ENCODE measurements at places on chromosomes 1 and 21.

DNA sequence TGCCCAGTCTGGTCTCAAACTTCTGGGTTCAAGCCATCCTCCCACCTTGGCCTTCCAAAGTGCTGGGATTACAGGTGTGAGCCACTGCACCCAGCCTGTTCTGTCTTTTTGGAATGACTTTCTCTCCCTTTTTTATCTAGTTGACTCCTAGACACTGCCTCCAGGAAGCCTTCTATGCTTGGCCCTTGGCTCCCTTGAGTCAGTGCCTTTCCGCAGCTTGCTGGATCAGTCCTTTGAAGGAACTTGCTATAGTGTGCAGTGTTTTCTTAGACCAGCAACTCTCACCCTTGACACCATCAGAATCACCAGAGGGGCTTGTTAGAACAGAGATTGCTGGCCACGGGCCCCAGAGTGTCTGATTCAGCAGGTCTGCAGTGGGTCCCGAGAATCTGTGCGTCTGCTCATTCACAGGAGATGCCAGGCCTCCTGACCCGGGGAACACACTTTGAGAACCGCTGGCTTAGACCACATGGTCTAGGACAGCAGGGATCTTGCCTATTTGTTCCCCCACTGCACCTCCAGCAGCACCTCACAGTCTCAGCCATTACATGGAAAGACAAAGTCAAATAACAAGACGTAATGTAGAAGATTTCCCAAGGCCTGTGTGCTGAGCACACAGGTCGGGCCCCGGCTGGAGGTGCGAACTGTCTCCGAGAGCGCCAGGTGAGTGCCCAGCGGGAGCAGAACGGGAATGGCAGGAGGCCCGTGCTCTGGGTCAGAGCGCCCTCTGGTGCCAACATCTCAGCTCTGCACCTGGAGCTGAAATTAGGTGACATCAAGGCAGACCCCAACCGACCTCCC is 27.4 kb upstream of the CTPS1 start:
- peak; percentile 52 for DNase-seq

DNA sequence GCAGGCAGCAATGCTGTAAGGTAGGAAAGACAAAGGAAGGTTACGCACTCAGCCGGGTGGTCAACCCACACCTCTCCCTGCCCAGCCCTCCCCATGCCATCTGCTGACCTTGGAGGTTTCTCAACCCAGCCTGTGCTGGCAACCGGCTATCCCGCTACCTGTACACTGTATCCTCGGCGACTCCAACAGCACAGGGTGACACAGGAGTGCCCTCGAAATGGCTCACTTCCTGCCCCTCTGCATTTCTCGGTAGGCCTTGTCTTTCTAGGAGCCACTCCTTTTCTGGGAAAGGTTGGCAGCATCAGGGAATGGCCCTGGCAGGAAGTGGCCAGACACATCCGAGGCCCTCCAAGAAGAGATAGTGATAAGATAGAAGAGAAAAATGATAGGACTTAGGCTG is 124.0 kb downstream of the PROX1 start:
- DNase-seq = no peak

GRCh38 chr1:22850681-22851080 is 122.0 kb downstream of the LACTBL1 start:
- peak; percentile 58 for DNase-seq

- peak; percentile 2 for DNase-seq
Observed at GRCh38 chr1:189859385-189859977, 618.2 kb downstream of the BRINP3 start.

DNA sequence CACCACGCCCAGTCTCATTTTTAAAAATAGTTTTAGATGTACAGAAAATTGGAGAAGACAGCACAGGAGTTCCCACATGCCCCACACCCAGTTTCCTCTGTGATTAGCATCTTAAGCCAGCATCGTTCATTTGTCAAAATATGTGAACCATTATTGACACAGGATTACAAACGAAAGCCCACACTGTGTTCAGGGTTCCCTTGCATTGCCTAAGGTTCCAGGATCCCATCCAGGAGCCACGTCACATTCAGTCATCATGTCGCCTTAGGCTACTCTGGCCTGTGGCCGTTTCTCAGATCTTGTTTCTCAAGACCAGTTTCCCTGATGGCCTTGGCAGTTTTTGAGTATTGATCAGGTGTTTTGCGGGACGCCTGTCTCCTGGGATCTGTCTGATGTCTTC is 34.7 kb upstream of the TNFRSF1B start:
- peak; percentile 72 for DNase-seq

DNA sequence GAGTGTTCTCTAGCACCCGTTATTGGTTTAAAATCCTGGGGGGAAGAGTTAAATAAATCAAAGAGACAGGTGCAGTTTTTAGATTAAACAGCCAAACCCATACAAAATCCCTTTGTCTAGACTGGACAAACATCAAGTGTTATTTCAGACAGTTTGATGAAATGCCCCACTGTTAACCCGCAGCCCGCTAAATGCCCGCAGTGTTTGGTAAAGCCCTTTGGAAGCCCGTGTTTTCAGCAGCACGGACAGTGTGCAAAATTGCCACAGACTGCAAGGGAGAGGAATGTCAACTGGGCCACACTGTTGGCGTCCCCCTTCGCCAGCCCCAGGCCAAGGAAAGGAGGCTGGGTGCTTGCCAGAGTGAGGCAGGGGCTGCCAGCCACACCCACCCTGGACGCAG is 26.6 kb downstream of the AJAP1 start:
- DNase-seq = no peak

DNA sequence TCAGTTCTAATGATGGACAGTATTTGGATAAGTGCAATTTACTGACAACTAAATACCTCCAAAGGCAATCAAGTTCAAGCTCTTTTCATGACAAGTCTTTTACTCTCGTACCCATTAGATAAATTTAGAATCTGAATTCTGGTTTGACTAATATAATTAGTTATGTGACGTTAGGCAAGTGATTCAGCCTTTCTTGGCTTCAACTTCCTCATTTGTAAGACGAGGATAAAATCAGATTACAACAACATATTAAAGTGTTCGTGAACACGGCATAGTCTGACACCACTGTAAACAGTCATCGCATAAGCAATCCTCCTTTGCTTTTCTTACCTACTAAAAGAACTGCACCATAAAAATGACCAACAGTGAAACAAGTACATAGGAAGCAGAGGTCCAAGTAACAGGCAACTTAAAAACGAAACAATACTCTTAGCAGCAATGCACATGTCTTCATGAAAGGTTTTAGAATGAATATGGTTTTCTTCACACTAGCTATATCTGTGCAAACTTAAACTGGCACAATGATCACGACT is 25.7 kb downstream of the COA6 start:
- peak; percentile 55 for DNase-seq

DNA sequence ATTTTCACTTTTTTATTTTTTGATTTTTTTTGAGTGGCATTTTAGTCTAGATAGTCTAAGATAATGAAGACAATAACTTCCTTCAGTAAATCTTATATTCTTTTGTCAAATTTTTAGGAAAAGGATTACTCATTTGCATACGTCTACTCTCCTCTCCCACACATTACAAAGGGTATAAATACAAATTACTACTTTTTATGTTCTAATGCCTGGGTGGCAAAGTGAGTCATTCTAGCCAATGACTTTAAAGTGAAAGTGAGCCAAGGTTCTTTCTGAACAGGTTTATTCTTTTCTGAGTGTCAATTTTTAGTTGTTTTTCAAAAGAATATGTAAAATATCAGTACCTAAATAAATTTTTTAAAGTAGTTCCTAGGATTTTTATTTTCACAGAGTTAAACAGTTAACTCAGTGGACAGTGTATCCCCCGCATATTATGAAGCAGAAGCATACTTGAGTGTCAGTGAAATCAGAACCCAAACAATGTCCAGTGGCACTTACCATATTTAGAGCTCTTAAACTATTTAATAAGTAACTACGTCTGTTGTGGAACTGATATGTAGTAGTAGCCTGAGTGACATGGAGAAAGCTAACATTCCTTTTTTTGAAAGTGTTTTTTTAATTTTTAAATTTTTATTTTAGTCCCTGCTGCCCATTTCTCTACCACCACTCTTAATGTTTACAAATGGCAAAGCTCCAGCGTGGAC is 141.7 kb downstream of the PHTF1 start:
- peak; percentile 7 for DNase-seq

DNA sequence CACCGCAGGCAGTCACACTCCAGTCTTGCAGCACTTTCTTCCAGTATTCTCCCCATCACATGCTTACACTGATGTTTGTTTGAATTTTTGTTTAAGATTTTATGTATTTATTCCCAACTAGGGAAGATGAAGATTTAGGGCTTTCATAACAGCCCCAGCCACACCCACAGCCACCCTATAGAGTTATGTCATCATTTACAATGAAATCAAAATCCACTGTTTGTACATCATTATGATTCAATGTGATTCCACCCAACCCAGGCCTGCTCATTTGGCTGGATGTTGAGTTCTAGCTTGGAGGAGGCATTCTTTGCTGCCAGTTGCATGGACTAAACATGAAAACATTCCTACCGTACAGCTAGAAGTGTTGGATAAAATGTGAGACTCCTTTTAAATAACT is 35.8 kb downstream of the RIPK4 start:
- DNase-seq = no peak

DNA sequence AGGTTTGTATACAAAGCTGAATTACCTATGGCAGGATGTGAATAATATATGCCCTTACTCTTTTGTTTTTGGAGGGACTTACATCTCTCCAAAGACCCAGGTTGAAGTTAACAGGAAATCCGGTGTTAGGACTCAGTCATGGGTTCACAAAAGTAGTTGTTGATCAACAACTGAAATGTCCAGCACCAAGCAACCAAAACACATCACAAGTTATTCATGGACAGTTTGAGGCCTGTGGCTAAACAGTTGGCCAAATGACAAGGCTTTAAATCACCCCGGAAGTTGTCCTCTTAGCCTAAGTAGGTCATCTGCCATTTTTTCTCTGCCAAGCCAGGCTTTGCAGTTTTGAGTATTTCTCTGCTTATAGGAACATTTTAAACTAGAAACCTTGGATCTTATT is 89.9 kb downstream of the CD247 start:
- DNase-seq = peak; percentile 16

DNA sequence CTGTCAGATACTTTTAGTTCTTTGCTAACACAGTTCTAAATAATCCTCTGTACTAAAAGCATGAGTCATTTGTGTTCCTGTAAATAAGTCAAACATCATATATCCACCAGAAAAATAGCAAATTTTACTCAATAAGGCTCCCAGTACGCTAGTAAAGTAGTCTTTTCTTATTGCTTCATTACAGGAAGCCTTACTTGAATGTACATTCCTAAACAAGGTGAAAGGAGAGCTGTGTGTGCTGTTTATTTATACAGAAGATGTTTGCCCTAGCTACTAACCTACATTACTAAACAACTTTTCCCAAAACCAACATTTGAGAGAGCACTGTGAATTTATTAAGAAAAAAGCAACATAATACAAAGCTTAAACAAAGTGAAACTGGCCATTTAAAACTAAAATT is 52.0 kb downstream of the ZNHIT6 start:
- no peak for DNase-seq

- DNase-seq = no peak
Observed at GRCh38 chr1:32521165-32521564, 18.1 kb upstream of the ZBTB8A start.

DNA sequence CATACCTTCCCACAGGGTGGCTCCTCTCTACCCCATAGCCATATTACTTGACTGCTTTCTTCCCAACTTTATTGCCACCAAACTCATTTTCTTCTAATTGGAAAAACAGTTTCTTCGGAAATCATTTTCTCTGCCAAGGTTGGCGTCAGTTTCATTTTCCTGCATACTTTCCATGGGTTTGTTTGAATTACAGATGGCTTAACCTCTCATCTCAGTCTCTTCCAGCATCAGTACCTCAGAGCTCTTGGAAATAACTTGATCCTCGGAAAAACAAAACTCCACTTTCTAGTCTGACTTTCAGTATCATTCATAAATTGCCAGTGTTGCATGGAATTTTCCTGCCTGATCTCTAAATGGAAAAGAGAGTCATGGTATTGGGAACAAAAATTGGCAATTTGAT is 20.3 kb upstream of the PRDM2 start:
- DNase-seq = no peak

- peak; percentile 73 for DNase-seq
Observed at GRCh38 chr1:110780600-110781484, 92.1 kb upstream of the CD53 start.

- no peak for DNase-seq
Observed at GRCh38 chr21:28913071-28913470, 79.6 kb downstream of the LTN1 start.

DNA sequence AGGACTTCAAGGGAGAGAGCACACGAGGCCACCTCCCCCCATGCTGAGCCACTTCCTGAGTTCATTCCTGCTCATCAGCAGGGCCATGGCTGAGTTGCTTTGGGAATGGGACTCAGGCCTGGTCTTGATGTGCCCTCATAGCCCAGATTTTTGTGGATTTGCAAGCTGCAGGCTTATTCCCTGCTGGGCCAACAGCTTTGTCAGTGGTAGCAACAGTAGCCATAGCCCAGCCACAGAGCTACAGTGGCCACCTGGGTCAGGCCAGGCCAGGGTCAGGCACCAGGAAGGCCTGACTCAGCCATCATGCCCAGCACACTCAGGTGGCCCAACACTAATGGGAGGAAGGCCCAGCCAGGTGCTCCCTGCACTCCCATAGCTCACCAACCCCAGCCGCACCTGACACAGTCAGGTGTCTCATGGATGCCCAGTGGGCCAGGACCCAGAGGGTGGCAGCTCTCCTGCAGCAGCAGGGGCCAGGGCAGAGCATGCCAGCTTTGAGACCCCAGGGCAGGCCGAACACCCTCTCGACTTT is 33.5 kb downstream of the EPHA2 start:
- DNase-seq = no peak

GRCh38 chr1:172605641-172606040 is 53.3 kb upstream of the FASLG start:
- no peak for DNase-seq

DNA sequence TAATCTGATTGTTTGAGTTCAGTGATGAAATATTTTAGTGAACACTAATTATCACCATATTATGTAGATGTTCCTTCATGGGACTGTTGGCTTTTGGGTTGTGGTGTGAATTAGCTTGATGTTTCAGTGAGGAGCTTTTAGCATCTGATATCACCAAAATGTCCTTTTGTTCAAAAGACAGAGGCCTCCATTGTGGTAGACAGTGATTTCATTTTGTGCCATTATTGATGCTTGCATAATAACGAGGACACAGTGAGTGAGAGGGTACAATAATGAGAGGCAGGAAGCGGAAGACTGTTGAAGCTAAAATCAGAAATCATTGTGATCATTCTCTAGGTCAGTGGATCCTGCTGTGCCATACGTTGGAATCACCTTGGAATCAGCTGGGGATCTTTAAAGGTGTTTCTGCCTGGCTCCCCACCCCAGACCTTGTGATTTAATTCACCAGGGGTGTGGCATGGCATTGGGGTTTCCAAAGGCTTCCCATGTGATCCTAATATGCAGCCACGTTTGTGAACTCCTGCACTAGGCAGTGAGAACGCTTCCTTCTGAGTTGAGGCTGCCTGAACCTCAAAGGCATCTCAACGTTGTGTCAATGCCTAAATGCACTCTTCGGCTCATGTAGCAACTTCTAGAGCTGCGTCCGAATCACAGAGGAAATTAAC is 82.1 kb upstream of the KIF1B start:
- no peak for DNase-seq

DNA sequence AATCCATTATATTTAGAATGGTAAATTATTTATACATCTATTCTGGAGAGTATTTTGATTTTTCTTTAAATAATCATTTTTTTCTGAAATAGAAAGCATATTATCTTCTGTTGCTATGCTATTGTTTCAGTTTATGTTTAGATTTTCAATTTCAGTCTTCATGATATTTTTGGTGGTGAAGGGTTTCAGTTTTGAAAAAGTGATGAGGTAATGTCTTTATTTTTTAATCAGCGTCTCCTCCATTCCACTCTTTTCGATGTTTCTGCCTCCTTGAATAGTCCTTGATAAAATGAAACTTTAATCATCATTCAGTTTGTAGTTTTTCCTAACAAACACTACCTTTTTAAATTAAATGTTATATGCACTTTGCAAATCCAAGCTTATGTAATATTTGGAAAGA is 428.6 kb downstream of the PTPRC start:
- no peak for DNase-seq
